Hypothalamus (tissue), 51 donors: ENCODE measurements at places on chromosomes 1 and 21.

- no peak for DNase-seq
Measured at GRCh38 chr1:37281354-37281753, 193.0 kb upstream of the ZC3H12A start.

GRCh38 chr1:23546897-23547584 is 12.3 kb downstream of the ID3 start:
- no peak for DNase-seq

- DNase-seq, result no peak
Measured at GRCh38 chr1:25716320-25716719, 83.7 kb upstream of the SELENON start.

GRCh38 chr1:160987359-160988050 is 32.9 kb upstream of the ITLN2 start:
- no peak for DNase-seq

DNA sequence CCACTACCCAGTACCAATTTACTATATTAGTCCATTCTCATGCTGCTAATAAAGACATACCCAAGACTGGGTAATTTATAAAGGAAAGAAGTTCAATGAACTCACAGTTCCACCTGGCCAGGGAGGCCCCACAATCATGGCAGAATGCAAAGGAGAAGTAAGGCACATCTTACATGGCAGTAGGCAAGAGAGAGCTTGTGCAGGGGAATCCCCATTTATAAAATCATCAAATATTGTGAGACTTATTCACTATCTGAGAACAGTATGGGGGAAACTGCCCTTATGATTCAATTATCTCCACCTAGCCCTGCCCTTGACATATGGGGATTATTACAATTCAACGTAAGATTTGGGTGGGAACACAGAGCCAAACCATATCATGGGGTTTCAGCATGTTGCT is 6.4 kb downstream of the CD58 start:
- DNase-seq, result no peak

GRCh38 chr1:57843760-57844159 is 419.9 kb upstream of the DAB1 start:
- DNase-seq, result no peak

GRCh38 chr1:33175865-33176264 is 6.0 kb downstream of the TRIM62 start:
- DNase-seq, result no peak

DNA sequence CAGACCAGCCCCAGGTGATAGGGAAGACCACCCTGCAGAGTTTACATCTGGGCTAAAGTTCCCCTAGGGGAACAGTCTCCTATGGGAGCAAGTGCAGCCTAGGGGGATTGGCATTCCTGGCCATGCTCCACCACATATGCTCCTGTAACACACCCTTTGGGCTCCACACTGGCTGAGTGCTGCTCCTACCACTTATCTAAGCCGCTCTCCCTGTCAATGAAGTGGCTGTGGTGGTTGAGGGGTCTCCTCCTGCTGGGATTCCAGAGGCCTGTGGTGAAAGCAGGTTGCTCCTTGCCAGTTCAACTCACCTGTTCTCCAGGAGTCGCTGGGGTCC is 51.1 kb downstream of the COL24A1 start:
- DNase-seq, result no peak

DNA sequence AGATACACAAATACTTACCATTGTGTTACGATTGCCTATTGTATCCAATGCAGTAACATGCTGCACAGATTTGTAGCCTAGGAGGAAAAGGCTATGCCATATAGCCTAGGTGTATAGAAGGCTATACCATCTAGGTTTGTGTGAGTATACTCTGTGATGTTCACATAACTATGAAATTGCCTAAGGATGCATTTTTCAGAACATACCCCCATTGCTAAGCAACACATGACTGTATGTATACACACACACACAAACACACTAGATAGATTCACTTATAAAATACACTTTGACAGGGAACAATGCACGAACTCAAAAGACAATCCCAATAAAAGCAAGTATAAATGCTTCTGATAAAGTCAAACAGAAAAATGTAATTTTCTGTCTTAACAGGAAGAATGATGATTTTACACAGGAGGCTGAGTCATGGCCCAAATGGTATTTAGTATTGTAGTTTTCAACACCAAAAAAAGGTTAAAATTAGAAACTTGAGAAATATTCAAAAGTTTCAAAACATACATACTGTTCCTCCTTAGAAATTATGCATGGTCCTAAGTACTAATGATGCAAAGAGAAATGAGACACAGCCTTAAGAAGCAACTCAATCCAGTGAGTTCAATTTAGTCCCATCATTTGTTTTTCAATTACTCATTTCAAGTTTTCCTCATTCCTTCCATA is 12.2 kb downstream of the FH start:
- no peak for DNase-seq

GRCh38 chr1:194026422-194026821 is 840.0 kb upstream of the B3GALT2 start:
- DNase-seq, result no peak

- DNase-seq, result no peak
Measured at GRCh38 chr1:54564312-54565112, 16.5 kb downstream of the ACOT11 start.

DNA sequence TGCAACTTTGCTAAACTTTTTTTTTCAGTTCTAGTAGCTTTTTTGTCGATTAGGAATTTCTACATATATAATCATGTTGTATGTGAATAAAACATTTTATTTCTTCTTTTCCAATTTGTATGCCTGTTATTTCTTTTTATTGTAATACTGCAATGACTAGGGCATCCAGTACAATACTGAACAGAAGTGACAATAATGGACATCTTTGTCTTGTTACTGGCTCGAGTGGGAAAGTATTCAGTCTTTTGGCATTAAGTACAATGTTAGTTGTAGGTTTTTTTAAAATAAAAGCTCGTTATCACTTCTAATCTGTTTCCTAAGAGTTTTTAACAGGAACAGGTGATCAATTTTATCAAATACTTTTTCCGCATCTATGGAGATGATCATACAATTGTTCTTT is 9.8 kb downstream of the STPG1 start:
- DNase-seq, result no peak

- no peak for DNase-seq
Measured at GRCh38 chr1:30336550-30337323, 386.6 kb downstream of the MATN1 start.

DNA sequence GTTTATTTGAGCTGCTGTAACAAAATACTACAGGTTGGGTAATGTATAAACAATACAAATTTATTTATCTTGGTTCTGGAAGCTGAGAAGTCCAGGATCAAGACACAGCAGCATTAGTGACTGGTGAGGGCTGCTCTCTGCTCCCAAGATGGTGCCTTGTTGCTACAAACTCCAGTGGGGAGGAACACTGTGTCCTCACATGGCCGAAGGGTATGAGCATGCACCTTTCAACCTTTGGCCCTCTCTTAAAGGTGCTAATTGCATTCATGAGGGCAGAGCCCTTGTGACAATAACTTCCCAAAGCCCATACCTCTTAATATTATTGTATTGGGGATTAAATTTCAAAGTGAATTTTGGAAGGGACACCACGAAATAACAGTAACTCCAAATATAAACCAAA is 55.3 kb upstream of the ATP1B1 start:
- DNase-seq, result no peak

GRCh38 chr1:119656410-119656955 is 8.4 kb upstream of the ZNF697 start:
- DNase-seq, result no peak

- no peak for DNase-seq
Measured at GRCh38 chr1:24381256-24381655, 32.3 kb downstream of the STPG1 start.

- DNase-seq, result no peak
Measured at GRCh38 chr1:63099188-63099587, 223.2 kb upstream of the FOXD3 start.

- DNase-seq, result no peak
Measured at GRCh38 chr1:7574121-7575040, 196.7 kb upstream of the VAMP3 start.

- no peak for DNase-seq
Measured at GRCh38 chr1:114468710-114469468, 42.1 kb downstream of the TRIM33 start.

GRCh38 chr1:95431235-95431634 is 197.2 kb downstream of the RWDD3 start:
- no peak for DNase-seq

DNA sequence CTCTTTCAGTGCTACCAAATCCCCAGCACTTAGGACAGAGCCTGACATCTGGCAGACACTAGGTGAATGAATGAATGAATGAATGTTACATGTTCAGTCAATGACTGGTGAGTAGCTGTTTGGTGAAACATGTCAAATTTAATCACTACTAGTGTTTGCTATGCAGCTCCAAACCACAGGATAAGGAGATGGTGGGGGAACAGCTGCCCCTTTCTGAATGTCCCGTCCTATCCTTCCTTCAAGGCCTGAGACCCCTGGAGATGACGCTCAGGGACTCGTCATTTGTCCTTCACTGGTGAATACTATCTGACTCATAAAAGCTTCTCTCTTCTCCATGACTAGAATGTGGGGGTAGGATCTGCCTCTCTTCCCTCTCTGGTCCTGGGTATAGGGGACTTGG is 175.4 kb downstream of the HIVEP3 start:
- no peak for DNase-seq
